ENCODE measurements at places on chromosomes 7 and 10.

- DNase-seq: no peak
Observed at GRCh38 chr7:30877015-30877769, 34.5 kb upstream of the AQP1 start.

DNA sequence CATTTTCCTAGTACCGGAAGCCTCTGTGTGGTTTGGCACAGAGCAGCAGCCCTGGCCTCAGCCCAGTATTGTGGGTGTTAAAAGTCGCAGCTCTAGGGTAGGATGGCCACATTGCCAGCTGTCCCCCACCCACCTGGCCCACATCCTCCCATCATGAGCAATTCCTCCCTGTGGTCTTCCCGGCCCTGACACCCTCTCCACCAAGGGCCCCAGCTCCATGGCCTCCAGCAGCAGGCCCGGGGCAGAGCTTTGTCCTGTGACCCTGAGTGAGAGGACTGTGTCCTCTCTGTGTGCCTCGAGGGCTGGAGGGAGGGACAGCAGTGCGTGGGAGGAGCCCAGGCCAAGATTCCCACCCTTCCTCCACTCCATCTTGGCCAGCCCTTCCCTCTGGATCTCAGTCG lies 93.7 kb downstream of the MYL10 start:
- no peak for DNase-seq

DNA sequence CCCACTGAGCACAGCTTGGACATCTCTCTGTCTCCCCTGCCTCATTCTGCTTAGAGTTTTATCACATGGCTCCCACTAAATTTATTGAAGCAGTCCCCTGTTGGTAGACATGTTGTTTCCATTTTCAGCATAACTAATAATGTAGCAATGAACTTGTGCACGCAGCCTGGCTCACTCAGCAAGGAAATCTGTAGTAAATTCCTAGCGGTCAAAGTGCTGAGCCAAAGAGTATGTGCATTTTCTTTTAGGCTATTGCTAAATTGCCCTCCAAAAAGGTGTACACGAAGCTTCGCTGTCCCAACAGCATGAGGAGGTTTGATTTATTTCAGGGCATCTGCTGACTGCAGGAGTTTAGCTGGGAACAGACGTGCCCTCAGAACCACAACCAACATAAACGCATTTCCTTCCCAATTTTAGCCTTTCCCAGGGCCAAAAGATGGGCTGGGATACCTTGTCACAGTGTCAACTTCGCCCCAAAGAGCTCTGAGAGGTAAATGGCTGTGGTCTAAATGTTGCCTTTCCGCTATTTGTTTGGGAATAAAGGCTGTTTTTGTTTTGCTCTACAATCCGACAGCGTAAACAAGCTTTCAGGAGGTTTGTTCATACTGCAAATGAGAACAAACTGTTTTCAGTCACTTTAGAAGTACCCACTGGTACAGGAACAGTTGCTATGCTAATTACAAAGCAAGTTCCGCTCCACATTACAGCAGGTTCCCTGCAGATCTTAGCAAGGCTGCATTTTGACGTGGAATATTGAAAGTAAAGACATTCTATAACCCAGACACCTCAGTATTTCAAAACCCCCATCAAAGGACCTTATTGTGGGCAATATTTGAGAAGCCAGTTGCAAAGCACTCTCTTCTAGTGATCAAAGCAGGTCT lies 16.8 kb downstream of the VSIR start:
- peak; percentile 50 for DNase-seq

DNA sequence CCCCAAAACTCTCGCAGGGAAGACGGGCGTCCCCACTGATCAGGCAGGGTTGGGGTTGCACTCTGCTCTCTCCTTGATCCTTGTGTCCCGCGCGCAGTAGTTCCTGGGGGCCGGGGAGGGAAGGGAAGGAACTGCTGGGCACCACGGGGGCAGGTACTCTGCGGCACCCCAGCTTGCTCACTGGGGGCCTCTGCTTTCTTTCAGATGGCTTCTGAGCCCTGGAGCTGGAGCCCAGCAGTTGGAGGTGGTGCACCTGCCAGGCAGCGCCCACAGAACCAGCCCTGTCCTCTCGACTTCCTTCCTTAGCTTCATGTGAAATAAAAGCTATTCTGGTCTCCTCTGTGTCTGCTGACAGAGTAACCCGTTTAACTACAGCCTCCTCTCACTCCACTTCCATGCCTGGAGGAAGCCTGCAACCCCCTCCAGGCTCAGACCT lies 12.2 kb downstream of the PLAC9 start:
- peak; percentile 15 for DNase-seq

GRCh38 chr10:51425431-51425830 lies 274.0 kb downstream of the CSTF2T start:
- no peak for DNase-seq

DNA sequence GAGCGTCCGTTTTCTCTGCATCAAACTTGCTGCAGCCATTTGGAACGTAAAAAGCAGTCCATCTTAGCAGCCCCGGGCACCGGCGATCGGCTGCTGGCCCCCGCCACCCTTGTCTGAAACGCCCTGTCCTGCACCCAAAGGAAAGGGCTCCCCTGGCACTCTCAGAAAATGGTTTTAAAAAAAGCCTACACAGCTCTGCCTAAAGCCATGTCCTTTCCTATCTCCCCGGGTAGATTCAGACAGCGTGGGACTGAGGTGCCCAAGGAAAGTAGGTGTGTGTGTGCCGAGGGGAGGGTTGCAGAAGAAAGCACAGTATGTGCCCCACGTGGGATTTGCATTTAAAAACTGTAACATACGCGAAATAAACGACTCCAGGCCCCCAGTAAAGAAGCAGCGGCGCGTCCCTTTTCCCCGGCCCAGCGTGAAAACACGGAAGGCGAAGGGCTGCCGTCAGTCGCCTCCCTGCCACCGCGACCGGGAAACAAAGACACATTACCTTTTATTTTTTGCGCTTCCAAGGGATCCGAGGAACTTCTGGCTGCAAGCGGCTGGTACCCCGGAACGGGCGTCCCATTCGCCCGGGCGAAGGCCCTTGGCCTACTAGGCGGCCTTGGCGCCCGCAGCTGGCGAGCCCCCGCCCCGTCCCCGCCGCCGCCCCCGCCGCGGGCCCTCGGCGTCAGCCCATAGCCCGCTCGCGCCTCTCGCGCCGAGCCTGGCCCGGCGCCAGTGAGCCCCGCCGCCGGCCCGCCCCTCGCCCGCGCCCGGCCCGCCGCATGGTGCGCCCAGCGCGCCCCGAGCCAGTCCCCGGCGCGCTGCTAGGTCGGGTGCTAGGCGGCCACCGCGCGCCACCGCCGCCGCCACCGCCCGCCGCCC lies 304.6 kb downstream of the PRPF18 start:
- no peak for DNase-seq

GRCh38 chr7:138542183-138542582 lies 82.1 kb downstream of the TRIM24 start:
- DNase-seq: no peak

- peak; percentile 46 for DNase-seq
Observed at GRCh38 chr10:30639946-30640786, 10.6 kb upstream of the LYZL2 start.

DNA sequence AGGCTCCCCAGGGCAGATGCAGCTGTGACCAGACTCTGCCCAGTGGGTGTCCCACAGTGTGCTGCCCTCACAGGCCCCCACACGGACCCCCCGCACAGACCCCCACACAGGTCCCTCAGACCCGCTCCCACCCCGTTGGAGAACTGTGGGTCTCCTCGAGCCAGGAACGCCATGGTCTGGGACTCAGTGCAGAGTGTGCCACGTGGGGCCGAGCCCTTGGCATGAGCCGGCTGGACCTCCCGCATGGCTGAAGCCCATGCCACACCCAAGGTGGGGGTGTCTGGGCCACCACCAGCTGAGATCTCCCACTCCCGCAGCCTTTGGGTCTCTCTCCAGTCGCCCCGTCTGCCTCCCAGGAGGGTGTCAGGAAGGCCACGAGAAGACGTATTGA lies 34.3 kb downstream of the JAKMIP3 start:
- DNase-seq: no peak

DNA sequence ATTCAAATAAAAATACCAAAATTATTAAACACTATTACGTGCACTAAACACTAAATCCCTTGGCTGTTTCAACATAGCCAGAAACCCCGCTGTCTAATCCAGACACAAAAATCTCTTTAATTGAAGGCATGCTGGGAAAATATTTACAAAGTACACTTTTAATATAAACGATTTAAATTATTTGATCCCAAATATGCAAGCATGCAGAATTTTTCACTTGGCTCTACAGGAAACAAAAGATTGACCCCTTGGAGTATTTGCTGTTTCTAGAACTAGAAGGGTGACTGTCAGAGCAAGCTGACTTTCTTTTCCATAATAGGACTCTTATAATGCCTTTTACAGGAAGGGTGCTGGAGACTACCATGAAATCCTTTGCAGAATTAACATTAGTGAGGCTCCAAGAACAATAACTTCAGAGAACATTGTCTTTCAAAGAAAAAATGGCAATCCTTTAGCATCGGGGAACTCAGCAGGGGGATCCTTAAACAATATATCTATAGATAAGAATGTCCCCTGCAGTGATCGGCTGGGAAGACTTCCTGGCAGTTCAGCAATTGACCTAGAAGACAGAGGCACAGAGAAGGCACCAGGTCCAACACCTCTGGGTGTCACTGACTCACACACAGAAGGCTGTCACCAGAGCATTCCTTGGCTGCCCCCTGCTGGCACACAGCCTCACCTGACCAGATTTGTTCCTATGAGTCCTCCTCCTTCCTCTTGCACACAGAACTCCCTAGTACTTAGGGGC lies 55.8 kb upstream of the MRLN start:
- peak; percentile 41 for DNase-seq

DNA sequence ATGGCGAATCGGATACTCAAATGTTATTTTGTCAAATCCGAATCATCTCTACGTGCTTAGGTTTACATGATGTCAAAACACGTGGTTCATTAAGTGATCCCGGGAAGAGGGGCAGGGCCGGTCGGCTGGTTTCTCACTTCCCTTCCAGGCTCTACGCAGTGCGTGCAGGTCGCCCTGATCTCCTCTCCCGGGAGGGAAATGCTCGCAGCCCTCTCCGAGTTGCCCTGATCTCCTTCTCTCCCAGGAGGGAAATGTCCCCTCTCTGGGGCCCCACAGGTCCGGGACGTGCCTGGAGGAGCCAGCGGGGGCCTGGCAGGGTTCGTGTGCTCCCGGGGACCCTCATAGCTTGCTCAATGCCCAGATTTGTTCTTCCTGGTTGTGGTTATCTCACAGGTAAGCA lies 202.7 kb downstream of the DNAJB6 start:
- no peak for DNase-seq

DNA sequence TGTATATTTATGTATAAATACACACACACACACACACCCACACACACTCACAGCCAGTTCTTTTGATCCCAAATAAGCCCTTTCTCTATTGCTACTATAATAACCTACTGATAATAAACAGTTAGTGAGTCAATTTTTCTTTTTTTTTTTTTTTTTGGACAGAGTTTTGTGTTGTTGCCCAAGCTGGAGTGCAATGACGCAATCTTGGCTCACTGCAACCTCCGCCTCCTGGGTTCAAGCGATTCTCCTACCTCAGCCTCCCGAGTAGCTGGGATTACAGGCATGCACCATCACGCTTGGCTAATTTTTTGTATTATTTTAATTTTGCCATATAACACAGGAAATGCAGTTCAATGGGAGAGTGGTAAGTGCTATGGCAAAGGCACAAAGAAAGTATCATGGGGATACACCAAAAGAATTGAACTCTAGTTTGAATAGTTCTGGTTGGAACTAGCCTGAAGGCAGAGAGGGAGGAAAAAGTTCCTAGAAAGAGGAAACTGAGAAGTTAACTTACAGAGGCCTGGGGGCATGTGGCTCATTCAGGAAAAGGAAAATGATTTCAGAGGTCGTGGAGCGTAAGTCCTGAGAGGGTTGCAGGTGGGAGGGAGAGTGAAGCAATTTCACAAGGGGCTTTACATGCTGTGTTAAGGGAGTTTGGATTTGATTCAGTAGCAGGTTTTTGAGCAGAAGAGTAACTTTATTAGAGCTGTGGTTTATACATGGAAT lies 44.4 kb upstream of the JCAD start:
- no peak for DNase-seq

- no peak for DNase-seq
Observed at GRCh38 chr10:60387531-60387930, 2.1 kb downstream of the ANK3 start.

- no peak for DNase-seq
Observed at GRCh38 chr7:25954395-25954794, 197.6 kb upstream of the NFE2L3 start.

- peak; percentile 14 for DNase-seq
Observed at GRCh38 chr7:87934699-87935383, 790 bp downstream of the ADAM22 start.

- DNase-seq: no peak
Observed at GRCh38 chr10:121526801-121527221, 71.4 kb downstream of the FGFR2 start.

GRCh38 chr10:3867454-3868270 lies 82.7 kb upstream of the KLF6 start:
- no peak for DNase-seq

DNA sequence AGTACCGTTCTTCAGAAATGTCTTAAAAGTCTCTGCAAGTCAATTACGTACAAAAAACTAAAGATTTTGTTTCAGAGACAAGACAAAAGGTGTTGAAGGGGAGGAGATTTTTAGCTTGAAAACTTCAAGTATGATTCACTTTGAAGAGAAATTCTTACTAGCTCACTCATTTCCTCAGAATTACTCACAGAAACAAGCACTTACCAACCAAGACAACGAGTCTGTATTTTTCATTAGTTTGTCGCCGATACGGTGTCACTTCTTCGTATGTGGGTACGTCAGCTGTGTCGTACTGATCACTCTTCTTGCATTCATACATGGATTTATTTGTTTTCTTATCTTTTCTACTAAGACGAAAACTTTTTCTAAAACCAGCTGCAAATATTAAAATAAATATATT lies 90.6 kb upstream of the ODAD2 start:
- no peak for DNase-seq

GRCh38 chr10:77463967-77464745 lies 173.5 kb downstream of the KCNMA1 start:
- DNase-seq: no peak

DNA sequence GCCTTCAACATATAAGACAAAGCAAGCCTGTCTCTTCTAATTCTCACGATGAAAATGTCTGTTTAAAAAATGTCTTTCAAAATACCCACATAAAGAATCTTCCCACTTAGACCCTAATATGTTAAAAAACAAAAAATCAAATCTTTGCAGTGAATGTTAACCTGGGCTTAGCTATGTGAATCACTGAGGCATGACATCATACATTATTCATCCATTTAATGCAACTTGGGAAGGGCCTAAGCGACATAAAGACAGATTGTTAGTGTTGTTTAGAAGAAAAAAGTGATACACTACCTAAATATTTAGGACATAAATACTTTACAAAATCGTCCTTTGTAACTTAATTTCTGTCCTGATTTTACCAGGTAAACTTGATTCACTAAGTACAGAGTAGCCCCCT lies 648.5 kb upstream of the NRP1 start:
- DNase-seq: no peak

DNA sequence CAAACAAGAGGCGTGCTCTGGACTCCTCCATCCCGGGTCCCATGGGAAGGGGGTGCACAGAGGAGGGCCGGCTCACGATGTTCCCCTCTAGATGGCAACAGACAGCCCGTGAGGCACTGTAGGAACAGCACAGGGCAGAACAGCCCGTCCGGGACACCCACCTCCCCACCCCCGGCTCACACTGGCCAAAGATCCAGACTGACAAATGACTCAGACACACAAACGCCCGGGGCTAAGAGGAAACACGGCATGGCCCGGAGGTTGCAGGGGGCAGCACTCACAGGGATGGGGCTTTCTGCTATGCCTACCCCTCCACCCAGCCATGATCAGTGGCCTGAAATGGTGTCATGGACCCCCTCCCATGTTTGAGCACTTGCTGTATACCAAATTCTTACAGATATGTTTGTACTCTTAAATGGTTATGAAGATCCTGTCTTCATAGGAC lies 4.9 kb upstream of the ELN start:
- no peak for DNase-seq
